T-helper 17 cell (primary cell): ENCODE measurements at places on chromosomes 7 and 10. TPM values are rescaled to one million over a fixed set of nuclear protein-coding genes. Genes with fewer than 3 reads are reported as not detected.
A peak's percentile ranks its signal among the peaks of the same experiment; 100 is the strongest.

SLC26A5 gene
- not detected for total RNA-seq

GRM3 gene
- not detected for total RNA-seq

USP6NL gene
- total RNA-seq, result 5.6 TPM

GDF10 gene
- 0.17 TPM for total RNA-seq

PRDX3 gene
- 16.4 TPM for total RNA-seq

HECW1 gene
- not detected for total RNA-seq

SH2D4B gene
- total RNA-seq, result 0.30 TPM

SDK1 gene
- total RNA-seq, result 0.12 TPM

NEURL1 gene
- total RNA-seq, result 1.1 TPM

CRYGN gene
- not detected for total RNA-seq

ZNF518A gene
- total RNA-seq, result 12.6 TPM

ATOH7 gene
- not detected for total RNA-seq

- no peak for DNase-seq
Observed at GRCh38 chr7:105426606-105427146, 38.0 kb upstream of the SRPK2 start.

- DNase-seq, result no peak
Observed at GRCh38 chr7:78433421-78433820, 634.8 kb downstream of the PHTF2 start.

DNA sequence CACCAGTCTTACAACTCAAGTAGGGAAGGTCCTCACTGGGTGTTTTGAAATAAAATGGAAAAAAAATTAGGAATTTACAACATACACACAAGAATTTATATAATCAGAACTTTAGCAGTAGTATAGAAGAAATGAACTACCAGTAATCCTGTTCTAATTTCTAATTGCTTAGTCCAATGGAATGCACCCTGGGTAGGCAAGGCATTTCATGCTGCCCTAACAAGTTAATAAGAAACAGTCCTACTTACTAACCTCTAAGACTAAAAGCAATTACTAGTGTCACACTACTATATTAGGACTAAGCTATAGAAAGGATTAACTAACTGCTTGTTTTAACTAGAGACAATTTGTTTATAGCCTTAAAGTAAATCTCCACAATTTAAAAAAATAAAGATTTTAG lies 158.1 kb downstream of the BTAF1 start:
- DNase-seq, result no peak

DNA sequence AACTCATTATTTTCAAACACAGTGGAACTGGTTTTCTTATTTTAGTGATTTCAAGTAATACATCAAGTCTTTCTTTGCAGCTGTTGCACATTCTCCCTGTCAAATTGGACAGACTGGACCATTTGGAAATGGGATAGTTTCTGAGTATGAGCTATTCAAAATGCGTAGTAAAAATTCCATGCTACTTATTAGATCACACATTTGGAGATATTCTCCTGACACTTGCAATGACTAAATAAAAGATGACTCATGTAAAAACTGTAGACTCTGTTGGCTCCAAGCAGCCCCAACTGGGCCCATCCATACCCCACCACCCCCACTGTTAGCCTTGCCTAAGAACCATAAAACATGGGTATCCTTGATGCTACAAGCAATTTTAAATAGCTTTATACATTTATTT lies 25.9 kb upstream of the BICC1 start:
- no peak for DNase-seq

DNA sequence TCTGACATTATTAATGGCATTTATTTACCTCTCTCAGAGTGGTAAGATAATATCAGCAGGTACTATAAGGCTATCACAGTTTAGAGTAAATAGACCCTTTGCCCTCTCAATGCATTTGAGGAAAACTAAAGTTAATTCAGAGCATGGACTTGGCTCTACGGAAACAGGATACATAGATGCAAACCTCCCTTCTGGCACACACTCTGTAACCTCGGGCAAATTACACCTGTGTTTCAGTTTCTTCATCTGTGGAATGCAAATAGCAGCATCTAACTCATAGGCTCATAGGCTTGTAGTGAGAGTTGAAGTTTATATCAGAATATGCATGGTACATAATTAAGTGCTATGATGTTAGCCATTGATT lies 5.6 kb downstream of the RAPGEF5 start:
- no peak for DNase-seq

DNA sequence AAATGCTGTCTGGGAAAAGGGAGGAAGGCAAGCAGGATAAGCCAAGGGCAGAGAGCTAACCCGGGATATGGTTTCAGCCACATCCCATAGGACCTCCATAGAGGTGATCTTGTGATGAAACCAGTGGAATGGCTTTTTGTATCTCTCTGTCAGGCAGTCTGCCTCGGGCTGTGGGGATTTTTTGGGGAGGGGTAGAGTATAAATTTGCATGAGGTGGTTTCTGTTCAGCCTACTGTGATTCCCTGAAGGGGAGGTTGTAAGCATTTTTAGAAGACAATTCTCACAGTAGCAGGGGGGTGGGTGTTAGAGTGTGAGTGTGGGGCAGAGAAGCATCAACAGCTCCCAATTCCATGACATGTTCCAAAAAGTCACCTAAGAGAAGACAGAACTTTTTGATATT lies 11.8 kb downstream of the OR9A2 start:
- no peak for DNase-seq

DNA sequence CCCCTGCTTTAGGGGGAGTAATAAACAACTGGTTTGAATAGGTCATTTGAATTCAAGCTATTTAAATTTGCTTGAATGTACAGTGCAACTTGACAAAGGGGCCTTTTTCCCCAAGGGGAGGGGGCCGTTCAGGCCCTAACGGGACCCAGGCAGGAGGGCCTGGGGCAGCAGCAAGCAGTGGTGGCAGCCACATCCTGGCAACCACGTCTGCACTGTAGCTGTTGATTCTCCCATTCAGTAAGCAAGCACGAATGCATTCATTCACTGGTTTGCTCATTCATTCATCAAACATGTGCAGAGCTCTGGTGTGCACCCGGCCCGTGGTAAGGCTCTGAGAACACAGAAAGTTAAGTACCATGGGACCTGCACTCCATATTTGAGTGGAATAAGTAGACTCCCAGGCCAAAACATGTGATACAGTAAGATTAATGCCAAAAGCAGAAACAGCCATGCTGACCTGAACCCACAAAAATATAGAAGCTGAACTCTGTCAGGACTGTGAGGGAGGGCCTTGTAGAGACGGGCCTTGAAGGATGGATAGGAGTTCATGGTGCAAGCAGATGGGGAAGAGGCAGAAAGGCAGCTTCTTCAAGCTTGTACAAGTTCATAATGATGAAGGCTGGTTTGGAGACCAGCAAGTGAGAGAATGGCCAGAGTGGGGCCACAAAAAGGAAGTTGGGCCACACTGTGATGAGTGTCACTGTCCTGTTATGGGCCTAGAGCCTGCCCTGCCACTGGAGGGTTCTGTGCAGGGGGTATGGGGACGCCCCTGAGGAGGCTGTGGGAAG lies 29.3 kb upstream of the C10orf53 start:
- no peak for DNase-seq

DNA sequence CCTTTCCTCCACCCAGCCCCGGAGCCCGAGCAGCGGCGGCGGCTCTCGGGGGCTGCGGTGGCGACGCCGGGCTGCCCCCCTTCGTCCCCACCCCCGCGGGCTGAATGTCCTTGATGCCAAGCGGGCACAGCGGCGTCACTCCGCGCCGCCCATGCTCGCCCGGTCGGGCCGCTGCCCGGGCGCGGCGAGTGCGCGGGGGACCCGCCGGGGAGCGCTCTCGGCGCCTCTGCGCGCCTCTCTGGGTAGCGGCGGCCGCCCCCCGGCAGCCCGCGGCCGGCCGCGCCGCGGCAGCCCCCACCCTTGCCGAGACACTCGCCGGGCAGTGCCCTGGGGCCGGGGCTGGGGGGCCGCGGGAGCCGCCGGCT lies 433 bp upstream of the PLXNA4 start:
- DNase-seq, result no peak

- DNase-seq, result no peak
Observed at GRCh38 chr10:58384095-58384494, 1.1 kb upstream of the TFAM start.

GRCh38 chr7:36299223-36299774 lies 90.4 kb upstream of the ANLN start:
- no peak for DNase-seq

DNA sequence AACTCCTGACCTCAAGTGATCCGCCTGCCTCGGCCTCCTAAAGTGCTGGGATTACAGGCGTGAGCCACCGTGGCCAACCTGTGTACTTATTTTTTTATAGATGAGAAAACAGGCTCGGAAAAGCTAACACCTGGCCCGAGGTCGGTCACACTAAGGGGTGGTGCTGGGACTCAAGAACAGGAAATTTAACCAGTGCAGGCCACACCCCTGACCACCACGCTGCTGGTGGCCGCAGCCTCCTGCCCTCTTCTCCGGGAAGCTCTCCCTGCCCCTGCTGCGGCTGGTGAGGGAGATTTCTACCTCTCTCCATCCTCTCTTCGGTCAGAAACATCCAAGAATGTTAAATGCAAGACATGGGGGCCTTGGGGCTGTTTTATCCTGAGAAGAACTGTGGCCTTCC lies 63.2 kb downstream of the TNRC18 start:
- no peak for DNase-seq

DNA sequence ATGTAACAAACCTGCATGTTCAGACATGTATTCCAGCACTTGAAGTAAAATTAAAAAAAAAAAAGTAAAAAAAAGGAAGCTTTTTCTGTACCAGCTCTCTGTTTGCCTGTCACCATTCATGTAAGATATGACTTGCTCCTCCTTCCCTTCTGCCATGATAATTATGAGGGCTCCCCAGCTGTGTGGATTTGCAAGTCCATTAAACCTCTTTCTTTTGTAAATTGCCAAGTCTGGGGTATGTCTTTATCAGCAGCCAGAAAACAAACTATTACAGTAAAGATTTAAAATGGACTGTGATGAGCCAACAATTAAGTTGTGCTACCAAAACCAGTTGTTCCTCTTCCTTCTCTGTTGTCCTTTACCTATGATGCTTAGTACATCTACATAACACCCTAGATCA lies 619.6 kb downstream of the ARL4A start:
- DNase-seq, result no peak

GRCh38 chr7:13448243-13448642 lies 541.2 kb downstream of the ETV1 start:
- no peak for DNase-seq

GRCh38 chr7:8115547-8116402 lies 146.2 kb downstream of the ICA1 start:
- no peak for DNase-seq

DNA sequence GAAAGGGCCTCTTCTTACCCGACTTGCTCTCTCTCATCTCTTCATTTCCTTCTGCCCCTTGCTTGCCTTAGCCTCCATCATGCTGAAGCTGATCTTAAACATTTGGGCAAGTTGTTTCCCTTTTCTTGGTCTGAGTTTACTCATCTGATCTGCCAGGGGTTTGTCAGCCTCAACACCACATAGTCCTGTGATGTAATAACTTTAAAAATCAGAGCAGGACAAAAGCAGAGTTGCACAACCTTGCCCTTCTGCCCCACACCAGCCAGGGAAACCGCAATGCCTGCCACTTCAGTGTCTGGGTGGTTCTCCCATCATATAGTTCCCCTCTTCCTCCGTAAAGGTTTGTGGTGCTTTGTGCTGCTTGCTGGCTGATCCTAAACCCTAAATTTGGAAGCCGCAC lies 9.9 kb upstream of the LIPM start:
- DNase-seq, result no peak

GRCh38 chr10:51421853-51422252 lies 277.5 kb downstream of the CSTF2T start:
- DNase-seq, result no peak

DNA sequence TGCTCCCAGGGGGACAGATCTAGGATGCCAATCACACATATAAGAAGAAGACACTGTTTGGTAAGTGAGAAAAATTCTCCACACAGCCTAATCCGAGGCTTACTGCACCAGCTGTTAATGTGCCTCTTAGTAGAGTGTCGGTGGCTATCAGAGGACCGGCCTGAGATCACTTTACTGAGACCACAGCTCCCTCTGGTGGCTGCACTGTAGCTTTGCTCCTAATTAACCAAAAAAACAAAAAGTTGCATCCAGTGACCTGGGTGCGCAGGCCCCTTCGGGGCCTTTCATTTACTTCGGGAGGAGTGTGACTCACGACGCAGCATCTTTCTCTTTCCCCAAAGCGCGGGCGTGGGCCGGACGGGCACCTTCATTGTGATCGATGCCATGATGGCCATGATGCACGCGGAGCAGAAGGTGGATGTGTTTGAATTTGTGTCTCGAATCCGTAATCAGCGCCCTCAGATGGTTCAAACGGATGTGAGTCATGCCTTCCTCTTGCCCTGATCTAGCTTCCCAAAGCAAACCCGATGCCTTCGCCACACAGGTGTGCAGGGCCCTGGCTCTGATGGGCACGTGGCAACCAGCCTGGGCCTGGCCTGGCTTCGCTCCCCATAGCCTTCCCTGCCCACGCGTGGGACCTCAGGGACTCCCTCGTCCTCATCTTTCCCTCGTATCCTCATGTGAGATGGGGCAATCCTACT lies 56.7 kb downstream of the MKI67 start:
- peak; percentile 68 for DNase-seq

- DNase-seq, result no peak
Observed at GRCh38 chr7:68313806-68314205, 1284.5 kb upstream of the AUTS2 start.

GRCh38 chr10:113485736-113486135 lies 67.1 kb upstream of the HABP2 start:
- DNase-seq, result no peak

DNA sequence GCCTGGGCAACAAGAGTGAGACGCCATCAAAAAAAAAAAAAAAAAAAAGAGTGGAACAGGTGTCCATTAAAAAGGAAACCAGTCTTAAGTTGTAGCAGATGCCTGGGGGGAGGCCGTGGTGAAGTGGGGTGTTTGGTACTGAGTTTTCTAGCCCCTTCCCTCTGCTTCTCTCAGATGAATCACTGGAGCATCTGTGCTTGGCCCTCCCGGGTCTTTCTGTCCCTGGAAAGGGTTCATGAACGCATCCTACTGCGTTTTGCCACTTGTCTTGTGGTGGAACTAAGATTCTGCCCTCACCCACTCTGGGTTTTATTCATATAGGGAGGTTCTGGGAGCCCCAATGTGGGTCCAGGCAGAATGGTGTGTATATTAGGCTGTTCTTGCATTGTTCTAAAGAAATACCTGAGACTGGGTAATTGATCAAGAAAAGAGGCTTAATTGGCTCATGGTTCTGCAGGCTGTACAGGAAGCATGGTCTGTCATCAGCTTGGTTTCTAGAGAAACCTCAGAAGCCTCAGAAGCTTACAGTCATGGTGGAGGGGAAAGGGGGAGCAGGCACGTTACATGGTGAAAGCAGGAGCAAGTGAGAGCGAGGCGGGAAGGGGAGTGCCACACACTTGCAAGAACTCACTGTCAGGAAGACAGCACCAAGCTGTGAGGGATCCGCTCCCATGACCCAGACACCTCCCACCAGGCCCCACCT lies 63.5 kb downstream of the CAMK1D start:
- DNase-seq, result no peak
